ENCODE measurements at places on chromosomes 2 and 18.
A peak's percentile ranks its signal among the peaks of the same experiment; 100 is the strongest.

DNA sequence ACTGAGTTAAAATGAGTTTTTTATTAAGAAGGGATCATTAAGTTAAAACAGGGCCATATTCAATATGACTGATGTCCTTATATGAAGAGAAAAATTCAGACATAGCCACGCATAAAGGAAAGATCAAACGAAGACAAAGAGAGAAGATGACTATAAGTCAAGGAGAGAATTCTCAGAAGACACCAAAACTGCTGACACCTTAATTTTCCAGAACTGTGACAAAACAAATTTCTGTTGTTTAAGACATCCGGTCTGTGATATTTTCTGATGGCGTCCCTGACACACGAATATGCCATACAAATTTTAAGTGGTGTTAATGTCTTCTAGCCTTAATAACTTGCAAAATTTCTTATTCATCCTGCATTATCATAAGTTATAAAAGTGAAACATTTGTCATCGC lies 1325.2 kb upstream of the DDX18 start:
- H3K4me1 ChIP-seq, result no peaks in the 10 kb centered on the region
- no peaks in the 10 kb centered on the region for H3K27me3 ChIP-seq
- no peak for DNase-seq
- H3K36me3 ChIP-seq, result no peaks in the 10 kb centered on the region

DNA sequence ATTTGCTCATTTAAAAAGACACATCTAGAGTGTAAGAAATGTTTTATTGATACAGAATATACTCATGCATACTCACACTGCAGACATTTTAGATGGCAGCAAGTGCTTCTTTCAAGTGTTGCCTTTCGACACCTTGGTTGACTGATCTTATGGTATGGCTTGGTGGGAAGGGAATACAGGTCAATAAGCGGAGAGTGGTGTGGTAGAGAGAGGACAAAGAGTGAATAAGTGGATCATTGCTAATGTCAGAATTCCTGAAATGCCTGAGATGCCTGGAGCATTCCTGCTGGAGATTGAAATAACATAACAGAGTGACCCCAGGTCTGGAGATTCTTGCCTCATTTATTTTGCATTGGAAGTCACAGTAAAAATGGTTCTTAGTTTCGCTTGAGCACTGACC lies 76.7 kb downstream of the RND3 start:
- H3K4me3 ChIP-seq, result no peak overlapping the region
- no peak overlapping the region for H3K27ac ChIP-seq
- no peak for DNase-seq
- H3K36me3 ChIP-seq, result no peaks in the 10 kb centered on the region
- H3K27me3 ChIP-seq, result no peaks in the 10 kb centered on the region

- no peaks in the 10 kb centered on the region for H3K36me3 ChIP-seq
- H3K4me1 ChIP-seq, result no peaks in the 10 kb centered on the region
- H3K4me3 ChIP-seq, result no peak overlapping the region
- H3K27ac ChIP-seq, result no peak overlapping the region
Observed at GRCh38 chr2:172914341-172915008, 161.2 kb upstream of the MAP3K20 start.

GRCh38 chr2:187644486-187644885 lies 90.3 kb upstream of the TFPI start:
- no peaks in the 10 kb centered on the region for H3K36me3 ChIP-seq
- DNase-seq, result no peak
- H3K27me3 ChIP-seq, result no peaks in the 10 kb centered on the region
- H3K4me1 ChIP-seq, result no peaks in the 10 kb centered on the region
- no peak overlapping the region for H3K4me3 ChIP-seq

GRCh38 chr2:174796319-174796771 lies 32.1 kb upstream of the CHRNA1 start:
- H3K36me3 ChIP-seq, result no peaks in the 10 kb centered on the region
- no peak overlapping the region for H3K27ac ChIP-seq
- H3K27me3 ChIP-seq, result no peaks in the 10 kb centered on the region
- peaks cover 7% of the 10 kb centered on the region for H3K4me1 ChIP-seq
- no peak overlapping the region for H3K4me3 ChIP-seq

DNA sequence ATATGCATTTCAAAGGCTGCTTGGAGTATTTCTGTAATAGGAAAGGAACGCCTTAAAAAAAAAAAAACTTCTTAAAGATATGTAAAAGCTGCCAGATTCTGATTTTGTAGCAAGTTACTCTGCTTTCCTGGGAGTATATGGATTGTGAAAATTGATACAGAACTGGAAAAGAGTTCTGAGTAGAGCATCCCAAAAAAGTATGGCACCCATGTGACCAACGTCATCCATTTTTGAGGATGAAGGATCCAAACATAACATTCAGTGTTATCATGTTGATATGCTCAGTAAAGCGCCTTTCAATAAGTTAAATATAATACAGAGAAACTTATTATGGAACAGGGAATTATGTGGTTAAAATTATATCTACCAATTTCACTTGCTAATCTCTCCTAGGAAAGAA lies 978.4 kb upstream of the POU3F3 start:
- DNase-seq, result no peak
- no peaks in the 10 kb centered on the region for H3K27me3 ChIP-seq
- H3K4me3 ChIP-seq, result no peak overlapping the region
- H3K27ac ChIP-seq, result no peak overlapping the region
- no peaks in the 10 kb centered on the region for H3K36me3 ChIP-seq

DNA sequence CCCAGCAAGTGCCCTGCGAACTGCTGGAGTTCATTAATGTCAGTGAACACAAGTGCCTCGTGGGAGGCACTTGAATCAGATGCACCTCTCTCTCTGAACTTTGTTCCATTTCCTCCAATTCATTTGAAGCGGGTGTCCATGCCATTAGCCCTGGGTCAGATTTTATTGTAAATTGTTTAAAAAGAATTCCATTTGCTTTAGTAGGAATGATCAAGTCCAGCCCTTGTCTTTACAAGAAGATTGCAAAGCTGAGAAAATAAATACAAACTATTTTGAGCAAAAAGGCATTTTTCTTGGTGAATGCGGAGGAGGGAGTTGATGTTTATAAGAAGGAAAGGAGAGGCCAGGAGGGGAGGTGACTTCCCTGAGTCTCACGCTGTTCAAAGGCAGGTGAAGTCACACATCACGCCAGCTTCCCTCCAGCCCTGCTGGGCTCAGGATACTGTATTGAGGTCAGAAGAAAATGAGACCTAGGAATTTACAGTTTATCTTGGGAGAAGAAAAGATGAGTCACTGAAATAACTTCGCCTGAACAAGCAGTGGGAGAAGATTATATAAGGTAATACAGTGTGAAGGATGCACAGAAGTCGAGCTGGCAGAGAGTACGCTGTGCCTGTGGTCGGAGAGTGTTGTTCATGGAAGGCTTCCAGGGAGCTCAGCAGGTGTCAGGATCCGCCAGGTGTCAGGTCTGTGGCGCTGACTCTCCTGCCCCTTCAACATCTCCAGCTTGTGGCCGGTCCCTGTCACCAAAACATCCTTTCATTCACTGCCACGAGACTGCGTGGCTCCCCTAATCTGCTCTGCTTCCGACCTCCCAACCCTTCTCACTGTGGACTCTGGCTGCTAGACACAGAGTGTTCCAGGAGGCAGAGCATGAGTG lies 36.5 kb downstream of the EFR3B start:
- no peaks in the 10 kb centered on the region for H3K27me3 ChIP-seq
- H3K27ac ChIP-seq, result no peak overlapping the region
- no peak overlapping the region for H3K4me3 ChIP-seq
- H3K36me3 ChIP-seq, result no peaks in the 10 kb centered on the region

- no peak for DNase-seq
- no peaks in the 10 kb centered on the region for H3K27me3 ChIP-seq
Observed at GRCh38 chr2:31238906-31239592, 5.1 kb downstream of the EHD3 start.

DNA sequence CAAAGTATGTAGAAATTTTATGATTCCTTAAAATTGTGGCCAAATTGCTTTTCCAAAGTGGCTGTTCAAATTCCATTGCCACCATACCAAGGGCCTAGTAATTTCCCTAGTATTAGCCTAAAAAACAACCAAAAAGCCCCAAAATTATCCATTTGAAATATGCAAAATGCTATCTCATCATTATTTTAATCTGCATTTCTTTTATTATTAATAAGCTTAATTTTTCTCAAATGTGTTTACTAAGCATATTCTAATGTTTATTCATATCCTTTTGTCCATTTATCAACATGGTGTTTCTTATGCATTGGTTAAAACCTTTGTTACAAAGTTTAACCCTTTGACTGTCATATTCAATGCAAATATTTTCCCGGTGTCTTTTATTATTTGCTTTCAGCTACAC lies 48.0 kb downstream of the PID1 start:
- DNase-seq, result no peak
- no peak overlapping the region for H3K4me3 ChIP-seq
- H3K27ac ChIP-seq, result no peak overlapping the region

DNA sequence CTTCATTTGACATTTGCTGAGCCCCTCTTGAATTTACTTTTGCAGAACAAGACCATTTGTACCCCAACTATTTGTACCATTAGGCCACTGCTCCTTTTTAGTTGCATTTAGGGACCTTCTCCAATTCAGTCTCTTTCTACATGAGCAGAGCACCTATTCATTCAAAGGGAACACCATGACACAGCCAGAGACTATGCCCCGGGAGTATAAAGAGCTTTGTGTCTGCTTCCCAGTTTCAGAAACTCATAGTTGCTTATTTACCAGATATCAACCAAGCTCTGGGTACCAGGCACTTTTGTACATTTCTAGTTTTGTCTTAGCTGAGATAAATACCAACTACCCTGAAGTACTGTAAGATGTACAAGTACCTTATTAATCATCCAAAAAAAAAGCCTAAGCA lies 269.1 kb upstream of the SIX3 start:
- no peaks in the 10 kb centered on the region for H3K36me3 ChIP-seq
- no peaks in the 10 kb centered on the region for H3K4me1 ChIP-seq
- no peak for DNase-seq
- H3K27me3 ChIP-seq, result no peaks in the 10 kb centered on the region
- H3K27ac ChIP-seq, result no peak overlapping the region

DNA sequence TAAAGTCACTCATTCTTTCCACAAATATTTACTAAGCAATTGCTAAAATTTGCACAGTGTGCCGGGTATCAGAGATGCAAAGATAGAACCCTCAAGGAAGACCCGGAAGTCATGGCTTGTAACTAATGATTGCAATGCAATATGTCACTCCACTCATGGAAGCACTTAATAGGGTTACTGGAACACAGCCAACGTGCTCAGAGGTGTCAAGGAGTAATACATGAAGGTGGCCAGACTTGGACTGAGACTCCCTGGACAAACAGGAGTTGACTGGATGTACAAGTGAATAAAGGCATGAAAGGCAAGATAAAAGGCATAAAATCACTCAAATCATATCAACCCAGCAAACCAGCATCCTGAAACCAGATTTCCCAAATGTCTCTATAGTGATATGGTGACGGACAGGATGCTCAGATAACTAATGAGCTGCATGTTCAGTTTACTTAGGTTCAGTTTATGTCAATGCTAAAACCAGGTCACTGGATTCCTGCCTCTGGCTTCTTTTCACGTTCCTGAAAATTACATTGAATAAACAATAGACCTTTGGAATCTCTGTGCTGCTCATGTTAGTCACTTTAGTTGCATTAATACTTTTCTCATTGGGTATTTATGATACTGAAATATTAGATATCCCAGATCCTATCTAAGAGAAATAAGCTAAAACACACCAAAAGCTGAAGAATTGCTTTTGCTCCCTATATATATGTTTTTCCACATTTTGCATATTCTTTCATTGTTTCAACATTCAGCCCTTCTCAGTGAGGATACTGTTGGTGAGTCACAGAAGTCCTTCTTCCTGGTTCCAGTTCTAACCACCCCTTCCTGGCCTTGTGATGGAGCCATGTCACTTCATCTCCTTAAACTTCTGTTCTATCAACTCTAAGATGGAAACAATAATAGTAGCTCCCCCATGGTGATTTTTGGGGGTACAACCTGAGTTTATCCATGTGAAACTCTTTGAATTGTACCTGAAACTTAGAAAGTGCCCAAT lies 688.9 kb upstream of the ID2 start:
- H3K4me3 ChIP-seq, result no peak overlapping the region
- H3K27ac ChIP-seq, result no peak overlapping the region
- H3K4me1 ChIP-seq, result peaks cover 3% of the 10 kb centered on the region

GRCh38 chr2:222305516-222306392 lies 7.0 kb upstream of the PAX3 start:
- peak; percentile 39 for DNase-seq
- H3K27ac ChIP-seq, result no peak overlapping the region
- peak overlapping the region; percentile 13 for H3K4me3 ChIP-seq
- H3K36me3 ChIP-seq, result no peaks in the 10 kb centered on the region

- no peak overlapping the region for H3K4me3 ChIP-seq
- peak overlapping the region; percentile 53 for H3K27ac ChIP-seq
- H3K4me1 ChIP-seq, result peaks cover 8% of the 10 kb centered on the region
- DNase-seq, result no peak
Observed at GRCh38 chr2:98454500-98455235, 10.0 kb downstream of the INPP4A start.

DNA sequence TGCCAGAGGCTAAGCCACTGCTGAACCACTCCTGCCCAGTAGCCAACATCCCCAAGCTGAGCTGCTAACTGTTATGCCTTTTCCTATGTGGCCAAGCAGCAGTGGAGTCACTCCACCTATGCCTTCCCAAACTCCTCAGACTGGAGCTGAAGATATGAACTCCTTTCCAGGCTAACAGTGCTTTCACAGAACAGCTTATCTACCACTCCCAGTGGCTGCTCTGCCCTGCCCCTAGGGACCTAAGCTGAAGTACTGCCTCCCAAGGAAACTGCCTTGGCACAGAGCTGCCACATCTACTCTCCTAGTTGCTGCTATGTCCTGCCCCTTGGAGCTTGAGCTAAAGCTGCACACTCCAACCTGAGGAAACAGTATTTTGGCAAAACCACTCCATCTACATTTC lies 275.9 kb downstream of the RBM43 start:
- no peaks in the 10 kb centered on the region for H3K4me1 ChIP-seq
- H3K4me3 ChIP-seq, result no peak overlapping the region
- H3K27ac ChIP-seq, result no peak overlapping the region
- DNase-seq, result no peak
- H3K27me3 ChIP-seq, result no peaks in the 10 kb centered on the region
- no peaks in the 10 kb centered on the region for H3K36me3 ChIP-seq

- no peak overlapping the region for H3K4me3 ChIP-seq
- peaks cover 3% of the 10 kb centered on the region for H3K4me1 ChIP-seq
- H3K27ac ChIP-seq, result no peak overlapping the region
- no peaks in the 10 kb centered on the region for H3K27me3 ChIP-seq
- DNase-seq, result no peak
Observed at GRCh38 chr18:55398858-55399257, 189.1 kb downstream of the TCF4 start.

DNA sequence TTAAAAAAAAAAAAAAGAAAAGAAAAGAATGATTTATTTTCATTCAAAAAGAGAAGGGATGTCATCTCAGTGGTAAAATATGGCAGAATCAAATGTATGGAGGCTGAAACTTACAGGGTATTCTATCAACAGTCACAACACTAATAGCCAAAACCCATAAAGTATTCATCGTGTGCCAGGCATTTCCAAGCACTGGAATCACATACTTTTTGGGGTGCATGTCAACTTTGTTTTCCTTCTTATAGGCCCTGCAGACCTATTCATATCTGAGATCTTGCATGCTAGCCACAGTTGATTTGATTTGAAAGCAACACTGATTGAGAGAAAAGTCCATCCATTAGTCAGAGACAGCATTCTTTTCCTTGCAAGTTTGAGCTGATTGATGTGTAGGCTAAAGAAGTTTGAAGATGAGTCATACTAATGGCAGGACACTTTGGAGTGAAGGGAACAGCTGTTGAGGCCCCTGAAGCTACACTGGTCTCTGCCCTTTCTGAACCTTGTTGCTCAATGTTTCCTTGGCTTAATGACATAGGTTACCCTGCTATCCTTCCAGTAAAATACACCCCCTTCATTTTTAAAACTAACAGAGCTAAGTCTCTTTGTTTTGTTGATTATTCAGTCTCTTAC lies 22.0 kb downstream of the KATNAL2 start:
- H3K4me3 ChIP-seq, result no peak overlapping the region
- no peaks in the 10 kb centered on the region for H3K4me1 ChIP-seq
- no peaks in the 10 kb centered on the region for H3K36me3 ChIP-seq
- H3K27ac ChIP-seq, result no peak overlapping the region
- no peak for DNase-seq

All from body of pancreas (tissue), 4 donors.